ENCODE measurements at places on chromosomes 7 and 10.

- DNase-seq: no peak
Observed at GRCh38 chr7:115368998-115369397, 447.1 kb downstream of the MDFIC start.

GRCh38 chr7:99362801-99363200 is 11.7 kb upstream of the ARPC1B start:
- no peak for DNase-seq

GRCh38 chr10:118203461-118203860 is 138.7 kb downstream of the FAM204A start:
- no peak for DNase-seq

DNA sequence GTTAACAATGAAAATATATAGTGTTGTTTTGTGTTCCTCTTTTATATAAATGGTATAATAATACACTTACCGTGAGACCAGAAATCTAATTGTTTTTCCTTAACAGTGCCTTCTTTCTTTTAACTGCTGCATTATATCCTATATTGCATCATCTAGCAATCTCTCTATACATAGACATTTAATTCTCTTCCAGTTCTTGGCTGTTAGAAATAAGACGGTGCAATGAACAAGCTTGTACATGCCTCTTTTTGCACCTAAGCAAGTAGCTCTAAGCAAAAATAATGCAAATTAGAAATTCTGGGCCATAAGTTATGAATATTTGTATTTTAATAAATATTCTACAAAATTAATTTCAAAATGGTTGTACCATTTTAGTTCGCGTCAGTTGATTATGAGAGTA is 55.9 kb upstream of the AHR start:
- DNase-seq: no peak

DNA sequence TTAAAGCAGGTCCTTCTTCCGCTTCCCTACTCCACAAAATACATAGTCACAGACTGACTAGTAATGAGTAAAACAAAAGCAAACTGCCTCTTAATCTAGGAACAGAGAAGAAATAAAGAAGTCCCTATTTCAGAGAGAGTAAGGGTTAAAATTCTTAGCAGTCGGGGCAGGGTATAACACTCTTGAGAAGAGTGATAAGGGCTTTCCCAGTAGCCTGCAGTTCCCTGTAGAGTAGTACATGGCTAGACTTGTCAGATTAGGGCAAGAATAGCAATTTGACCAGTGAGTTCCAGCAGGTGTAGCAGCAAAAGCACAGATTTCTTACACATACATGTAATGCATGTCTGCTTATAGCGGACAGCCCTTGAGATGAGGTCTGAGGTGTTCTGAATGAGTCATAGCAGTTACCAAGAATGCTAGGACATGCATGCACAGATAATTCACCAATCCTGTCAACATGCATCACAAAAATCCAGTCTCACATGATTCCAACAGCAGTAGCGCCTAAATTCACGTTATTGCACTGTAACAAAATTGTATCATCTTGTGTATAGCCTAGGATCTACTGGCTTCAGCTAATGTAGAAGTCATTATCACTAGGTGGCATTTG is 40.7 kb downstream of the BTRC start:
- no peak for DNase-seq

GRCh38 chr10:93081318-93081717 is 7.6 kb downstream of the CYP26A1 start:
- no peak for DNase-seq

DNA sequence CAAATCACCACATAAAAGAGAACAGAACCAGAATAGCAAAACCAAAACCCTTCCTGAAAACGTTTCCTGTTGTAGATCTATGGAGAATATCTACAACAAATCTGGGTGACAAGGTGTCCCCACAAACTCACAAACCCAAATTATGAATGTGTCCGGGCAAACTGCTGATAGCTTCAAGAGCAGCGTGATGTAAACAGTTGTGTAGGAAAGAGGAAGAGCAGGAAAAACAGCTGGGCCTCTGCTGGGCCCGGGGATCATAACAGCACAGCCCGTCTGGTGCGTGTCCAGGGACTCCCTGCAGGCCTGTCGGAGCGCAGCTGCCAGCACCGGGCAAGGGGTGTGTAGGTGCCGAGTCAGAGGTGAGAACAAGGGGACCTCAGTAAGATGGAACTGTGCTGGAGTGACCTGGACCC is 53.7 kb downstream of the KCNH2 start:
- no peak for DNase-seq

- no peak for DNase-seq
Observed at GRCh38 chr10:70191972-70192305, 21.6 kb upstream of the SAR1A start.

DNA sequence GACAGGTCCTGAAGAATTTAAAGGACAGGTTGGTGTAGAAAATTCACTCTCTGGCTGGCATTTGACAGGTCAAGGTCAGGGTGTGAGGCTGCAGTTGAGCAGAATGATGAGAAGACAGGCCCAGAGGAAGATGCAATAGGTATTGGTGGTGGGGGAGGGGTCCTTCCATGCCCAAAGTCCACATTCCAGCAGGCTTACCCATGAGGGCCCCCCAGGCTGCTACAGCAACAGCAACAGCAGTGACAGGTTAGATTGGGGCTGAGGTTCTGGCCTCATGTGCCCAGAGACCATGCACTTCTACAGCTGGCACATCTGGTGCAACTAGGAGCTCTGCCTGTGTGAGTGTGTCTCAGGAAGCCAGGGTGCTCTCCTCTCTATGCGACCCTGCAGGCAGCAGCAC is 223.5 kb upstream of the GHITM start:
- DNase-seq: no peak

DNA sequence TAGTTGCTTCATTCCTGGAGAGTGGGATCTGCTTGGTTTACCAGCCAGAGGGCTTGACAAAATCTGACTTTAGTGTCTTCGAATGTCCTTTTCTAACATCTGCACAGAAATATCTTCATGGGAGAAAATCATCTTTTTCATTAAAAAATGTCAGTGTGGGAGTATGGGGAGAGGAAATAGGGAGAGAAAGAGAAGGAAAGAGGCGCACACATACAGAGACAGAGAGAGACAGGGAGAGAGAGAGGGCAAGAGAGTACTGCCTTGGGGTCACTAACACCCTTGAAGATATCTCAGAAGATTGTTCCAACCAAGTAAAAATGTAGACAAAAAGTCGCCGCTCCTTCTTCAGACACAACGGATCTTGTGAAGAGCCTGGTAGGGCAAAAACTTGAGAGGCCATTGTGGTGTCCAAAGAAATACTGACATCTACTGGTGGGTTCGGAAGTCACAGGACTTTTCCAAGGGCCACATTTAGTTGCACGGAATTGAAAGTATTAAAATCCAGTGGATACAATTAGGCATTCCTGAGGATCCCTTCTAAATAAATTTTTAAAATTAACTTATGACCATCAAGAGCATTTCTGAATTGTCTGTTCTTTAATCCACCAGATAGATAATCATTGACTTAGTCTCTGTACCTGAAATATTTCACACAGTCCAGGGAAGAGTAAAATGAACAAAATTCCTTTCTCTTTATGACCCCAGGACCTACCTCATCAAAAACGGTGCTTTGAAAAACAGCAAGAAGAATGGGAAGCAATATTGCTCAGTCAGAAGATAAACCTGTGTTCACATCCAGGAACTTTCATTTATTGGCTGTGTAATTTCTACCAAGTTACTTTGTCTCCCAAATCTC is 29.7 kb downstream of the VIM start:
- no peak for DNase-seq

DNA sequence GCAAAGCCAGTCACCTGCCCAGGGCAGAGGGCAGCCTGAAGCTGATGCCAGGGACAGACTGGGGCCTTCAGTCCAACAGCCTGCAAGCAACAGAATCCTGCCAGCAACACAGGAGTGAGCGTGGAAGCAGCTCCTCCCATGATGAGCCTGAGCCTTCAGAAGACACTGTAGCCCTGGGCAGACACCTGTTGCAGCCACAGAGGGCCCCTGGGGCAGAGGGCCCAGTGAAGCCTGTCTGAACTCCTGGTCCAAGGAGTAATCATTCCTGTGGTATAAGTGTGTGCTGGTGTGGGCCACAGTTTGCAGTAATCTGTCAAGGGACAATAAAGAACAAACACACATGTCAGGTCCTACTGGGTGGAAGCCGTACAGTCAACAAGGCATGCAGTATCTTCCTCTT is 2.9 kb upstream of the PFKP start:
- DNase-seq: no peak

- no peak for DNase-seq
Observed at GRCh38 chr7:143958781-143959180, 4.1 kb downstream of the OR2F1 start.

DNA sequence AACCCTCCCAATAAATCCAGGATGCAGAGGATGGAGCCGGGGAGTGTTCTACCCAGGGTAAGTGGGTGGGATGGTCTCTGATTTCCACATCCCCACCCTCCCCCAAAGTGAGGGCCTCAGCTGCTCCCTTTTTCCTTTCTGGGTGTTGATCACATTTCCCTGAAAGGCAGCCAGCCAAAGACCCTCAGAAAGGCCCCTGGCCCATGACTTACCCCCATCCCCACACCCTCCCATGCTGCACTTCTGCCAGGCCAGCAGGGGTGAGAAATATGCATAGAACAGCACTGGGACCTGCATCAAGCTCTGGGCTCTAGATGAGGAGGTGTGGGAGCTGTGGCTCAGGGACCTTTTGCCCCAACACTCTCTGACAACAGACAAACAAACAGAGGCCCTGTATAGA is 927.3 kb upstream of the ZNF722 start:
- DNase-seq: no peak

- no peak for DNase-seq
Observed at GRCh38 chr7:112371701-112372100, 78.6 kb upstream of the IFRD1 start.

DNA sequence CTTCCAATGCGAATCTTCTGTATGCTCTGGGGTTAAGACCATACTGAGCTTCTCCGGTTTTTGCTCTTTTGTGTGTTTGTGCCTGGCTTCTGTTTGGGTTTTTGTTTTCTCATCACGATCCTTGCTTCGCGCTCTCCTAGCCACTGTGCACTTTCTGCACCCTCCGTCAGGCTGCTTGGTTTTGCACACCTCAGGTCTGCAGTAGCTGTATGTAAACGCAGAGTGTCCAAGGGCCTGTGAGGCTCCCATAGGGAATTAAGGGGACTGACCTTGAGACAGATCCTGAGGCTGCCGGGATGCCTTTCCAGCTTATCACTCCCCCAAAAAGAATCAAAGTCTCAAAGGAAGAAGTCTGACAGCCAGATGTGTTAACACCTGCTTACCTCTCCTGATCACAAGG is 95.2 kb downstream of the PROSER2 start:
- DNase-seq: no peak

GRCh38 chr10:43598446-43598845 is 7.8 kb upstream of the ZNF485 start:
- no peak for DNase-seq

DNA sequence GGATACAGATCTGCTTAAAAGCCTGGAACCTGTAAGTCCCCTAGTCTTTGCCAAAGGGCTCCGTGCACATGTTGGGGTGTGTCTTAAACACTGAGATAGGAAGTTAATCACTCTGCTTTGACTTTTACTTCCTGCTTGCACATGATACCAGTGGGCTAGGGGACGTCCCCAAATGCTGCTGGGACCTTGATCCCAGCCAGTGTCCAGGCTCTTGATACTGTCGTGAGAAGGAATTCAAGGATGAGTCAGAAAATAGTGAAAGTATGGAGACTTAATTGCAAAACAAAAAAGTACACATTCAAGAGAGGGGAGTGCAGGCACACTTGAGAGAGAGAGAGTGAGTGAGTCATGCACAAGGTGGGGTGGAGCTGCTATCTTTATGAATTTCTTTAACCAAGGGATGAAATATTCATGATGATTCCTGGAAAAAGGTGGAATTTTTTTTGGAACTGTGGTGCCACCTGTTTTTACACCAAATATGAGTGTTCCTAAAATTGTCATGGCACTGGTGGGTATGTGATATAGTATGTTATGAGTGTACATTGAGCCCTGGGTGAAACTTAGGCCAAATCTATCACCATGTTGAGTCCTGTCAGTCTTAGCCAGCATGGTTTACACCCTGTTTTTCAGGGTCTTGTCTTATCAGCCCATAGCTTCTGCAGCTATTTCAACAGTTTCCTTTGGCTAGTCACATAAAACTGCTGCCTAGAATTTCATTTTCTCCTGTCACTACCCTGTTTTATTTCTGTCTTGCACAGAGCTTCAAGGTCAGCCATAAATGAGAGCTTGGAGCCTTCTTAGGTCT is 88.3 kb upstream of the CYP26C1 start:
- no peak for DNase-seq

- no peak for DNase-seq
Observed at GRCh38 chr10:48332166-48332870, 25.8 kb downstream of the MAPK8 start.

DNA sequence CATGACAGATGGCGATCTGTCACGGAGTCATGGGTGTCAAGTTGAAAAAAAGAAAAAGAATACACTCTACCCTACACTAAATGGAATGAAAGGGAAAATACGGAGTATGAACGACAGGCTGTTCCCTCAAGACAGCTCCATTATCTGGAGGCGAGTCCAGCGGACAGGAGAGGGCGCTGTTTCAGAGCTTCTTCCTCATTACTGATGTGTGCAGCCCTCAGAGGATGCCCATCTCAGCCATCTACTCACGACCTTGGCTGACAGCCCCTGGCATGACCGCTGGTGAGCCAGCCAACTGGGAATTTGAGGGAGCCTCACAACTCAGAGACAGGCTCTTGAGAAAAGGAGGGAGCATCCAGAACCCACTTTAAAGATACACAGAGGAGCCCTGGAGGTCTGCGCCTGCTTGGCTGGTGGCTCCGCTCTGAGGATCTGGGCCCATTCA is 49.6 kb upstream of the SMNDC1 start:
- peak; percentile 63 for DNase-seq

DNA sequence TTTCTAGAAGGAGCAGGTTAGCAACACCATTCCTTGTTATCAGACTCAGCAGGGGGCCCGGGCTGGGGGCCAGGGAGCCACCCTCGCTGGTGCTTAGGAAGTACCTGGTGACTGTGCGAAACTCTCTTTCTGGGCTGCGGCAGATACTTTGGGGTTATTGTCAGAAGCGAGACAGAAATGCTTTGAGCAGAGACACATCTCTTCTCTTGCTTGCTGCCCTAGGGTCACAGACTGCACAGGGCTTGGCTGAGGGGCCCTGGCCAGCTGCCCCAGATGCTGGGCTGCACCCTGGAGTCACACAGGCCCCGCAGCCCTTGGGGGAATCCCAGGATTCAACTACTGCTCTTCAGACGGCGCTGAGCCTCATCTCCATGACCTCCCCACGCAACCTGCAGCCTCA is 91.9 kb downstream of the WDFY4 start:
- DNase-seq: no peak

GRCh38 chr10:96978621-96979154 is 146.6 kb downstream of the LCOR start:
- DNase-seq: no peak
